ENCODE measurements at places on chromosomes 11 and 22.

GRCh38 chr11:69213964-69214363 lies 58.2 kb downstream of the SMIM38 start:
- no peak for DNase-seq
- H3K27ac ChIP-seq, result no peak overlapping the region
- H3K36me3 ChIP-seq, result no peaks in the 10 kb centered on the region
- peaks cover 9% of the 10 kb centered on the region for H3K4me1 ChIP-seq
- H3K27me3 ChIP-seq, result peaks cover 14% of the 10 kb centered on the region
- H3K4me3 ChIP-seq, result no peak overlapping the region

GRCh38 chr11:112516261-112516660 lies 255.6 kb upstream of the PLET1 start:
- peaks cover 31% of the 10 kb centered on the region for H3K4me1 ChIP-seq
- no peak overlapping the region for H3K27ac ChIP-seq
- no peaks in the 10 kb centered on the region for H3K36me3 ChIP-seq
- no peak overlapping the region for H3K4me3 ChIP-seq
- DNase-seq, result no peak

DNA sequence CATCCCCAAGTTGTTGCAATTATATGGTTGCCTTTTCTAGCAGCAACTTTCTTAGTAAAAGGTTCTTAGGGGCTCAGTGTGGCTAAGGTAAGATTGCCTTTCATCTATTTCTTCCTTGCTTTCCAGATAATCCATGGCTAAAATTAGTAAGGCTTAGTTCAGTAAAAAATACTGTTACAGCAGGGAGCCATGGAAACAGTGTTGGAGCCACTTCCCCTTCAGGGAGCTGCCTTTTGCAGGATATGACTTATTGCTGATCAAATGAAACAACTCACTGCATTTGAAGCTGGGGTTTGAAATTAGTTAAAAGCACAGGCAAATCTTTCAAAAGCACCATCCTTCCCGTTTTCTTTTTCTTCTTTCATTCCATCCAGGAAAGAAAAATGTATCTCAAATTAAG lies 184.3 kb downstream of the C11orf87 start:
- no peak for DNase-seq
- H3K4me3 ChIP-seq, result no peak overlapping the region
- H3K27me3 ChIP-seq, result no peaks in the 10 kb centered on the region
- no peaks in the 10 kb centered on the region for H3K36me3 ChIP-seq
- H3K4me1 ChIP-seq, result no peaks in the 10 kb centered on the region

DNA sequence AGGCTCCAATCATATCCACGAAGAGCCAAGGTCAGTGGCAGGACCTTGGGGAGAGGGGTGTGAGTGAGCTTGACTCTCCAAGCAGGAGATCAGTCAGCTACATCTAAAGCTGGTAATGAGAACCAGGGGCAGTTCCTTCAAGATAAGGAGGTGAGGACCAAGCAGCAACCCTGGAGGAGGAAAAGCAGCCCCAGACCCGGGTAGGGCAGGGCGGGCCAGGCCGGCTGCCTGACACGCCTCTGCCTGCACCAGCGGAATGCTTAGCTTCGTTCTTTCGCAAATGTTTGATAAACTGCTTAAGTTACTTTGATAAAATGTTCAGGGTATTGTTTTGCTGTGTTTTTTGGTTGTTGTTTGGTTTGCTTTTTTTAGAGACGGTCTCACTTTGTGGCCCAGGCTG lies 18.7 kb upstream of the FADD start:
- no peak overlapping the region for H3K27ac ChIP-seq
- DNase-seq, result no peak
- H3K36me3 ChIP-seq, result no peaks in the 10 kb centered on the region
- peaks cover 3% of the 10 kb centered on the region for H3K27me3 ChIP-seq

- H3K27ac ChIP-seq, result no peak overlapping the region
- no peaks in the 10 kb centered on the region for H3K4me1 ChIP-seq
- H3K36me3 ChIP-seq, result no peaks in the 10 kb centered on the region
- no peak overlapping the region for H3K4me3 ChIP-seq
- no peaks in the 10 kb centered on the region for H3K27me3 ChIP-seq
- no peak for DNase-seq
Measured at GRCh38 chr11:27786331-27786730, 86.1 kb upstream of the BDNF start.

DNA sequence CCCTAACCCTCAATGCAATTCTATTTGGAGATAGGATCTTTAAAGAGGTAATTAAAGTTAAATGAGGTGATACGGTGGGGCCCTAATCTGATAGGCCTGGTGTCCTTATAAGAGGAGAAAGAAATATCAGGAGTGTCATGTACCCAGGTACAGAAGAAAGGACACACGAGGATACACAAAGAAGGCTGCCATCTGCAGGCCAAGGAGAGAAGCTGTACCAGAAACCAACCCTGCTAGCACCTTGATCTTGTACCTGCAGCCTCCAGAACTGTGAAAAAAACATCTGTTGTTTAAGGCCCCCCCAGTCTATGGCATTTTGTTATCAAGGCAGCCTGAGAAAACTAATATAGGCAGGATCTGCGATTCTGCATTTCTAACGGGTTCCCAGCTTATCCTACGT lies 44.2 kb downstream of the FBXO7 start:
- peak; percentile 16 for DNase-seq
- no peak overlapping the region for H3K4me3 ChIP-seq
- H3K4me1 ChIP-seq, result no peaks in the 10 kb centered on the region
- no peaks in the 10 kb centered on the region for H3K27me3 ChIP-seq
- no peak overlapping the region for H3K27ac ChIP-seq

DNA sequence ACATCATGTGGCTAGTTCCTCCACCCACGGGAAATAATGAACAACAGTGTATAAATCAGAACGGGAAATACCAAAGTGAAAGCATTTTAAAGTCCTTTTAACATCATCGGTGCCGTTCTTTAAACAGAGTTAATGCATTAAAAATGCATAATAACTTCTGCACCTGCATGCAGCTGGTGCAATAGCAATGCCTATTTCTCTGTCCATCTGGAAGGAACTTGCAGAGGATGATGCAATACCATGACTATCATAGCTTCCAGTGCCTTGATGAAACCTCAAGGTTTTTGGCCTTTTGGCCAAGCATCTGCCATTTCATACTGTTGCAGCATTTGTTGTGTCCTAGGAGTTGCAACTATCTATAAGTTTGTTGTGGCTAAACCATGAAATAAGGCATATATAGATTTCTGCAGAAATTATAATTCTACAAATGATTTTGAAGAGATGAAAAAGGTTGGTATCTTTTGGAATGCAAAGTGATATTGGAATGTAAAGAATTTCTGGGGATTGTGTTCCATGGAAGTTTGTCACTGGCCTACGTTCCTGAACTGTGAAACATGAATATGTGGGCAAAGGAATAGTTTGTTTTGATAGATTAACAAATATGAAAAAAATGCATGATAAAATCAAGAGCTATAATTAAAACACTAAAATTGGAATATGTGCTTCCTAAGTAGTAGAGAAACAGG lies 9.8 kb upstream of the EIF3F start:
- DNase-seq, result no peak
- H3K27me3 ChIP-seq, result peaks cover 6% of the 10 kb centered on the region
- no peaks in the 10 kb centered on the region for H3K4me1 ChIP-seq
- H3K27ac ChIP-seq, result no peak overlapping the region
- H3K4me3 ChIP-seq, result no peak overlapping the region

DNA sequence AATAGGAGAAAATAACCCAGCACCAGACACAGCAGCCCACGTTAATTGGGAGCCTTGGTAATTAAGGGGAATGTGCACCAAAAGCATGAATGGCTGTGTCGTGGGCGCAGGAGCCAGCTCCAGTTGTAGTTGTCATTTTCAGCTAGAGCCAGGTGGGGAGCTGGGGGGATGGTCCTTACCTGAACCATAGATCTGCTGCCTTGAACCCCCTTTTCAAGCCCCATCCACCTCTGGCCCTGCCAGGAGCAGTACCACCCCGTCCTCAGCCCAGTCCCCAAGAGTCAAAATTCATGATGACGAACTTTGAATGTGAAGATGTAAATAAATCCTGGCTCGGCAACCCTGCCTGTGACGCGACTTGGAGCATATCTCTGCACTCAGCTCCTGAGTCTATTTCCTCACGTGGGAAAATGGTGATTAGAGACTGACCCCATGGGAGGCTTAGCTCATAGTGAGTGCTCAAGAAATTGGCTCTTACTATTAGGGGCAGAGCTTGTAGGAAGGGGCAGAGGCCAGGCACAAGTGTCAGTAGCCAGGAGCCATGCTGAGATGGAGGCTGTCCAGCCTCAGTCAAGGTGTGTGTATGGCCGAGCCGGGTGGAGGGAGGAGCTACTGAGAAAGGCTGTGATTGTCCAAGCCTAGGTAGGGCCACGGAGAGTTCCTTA lies 794 bp upstream of the FXYD6 start:
- H3K36me3 ChIP-seq, result no peaks in the 10 kb centered on the region
- peak overlapping the region; percentile 42 for H3K4me3 ChIP-seq
- no peak overlapping the region for H3K27ac ChIP-seq
- peaks cover 46% of the 10 kb centered on the region for H3K27me3 ChIP-seq
- DNase-seq, result no peak

- no peak overlapping the region for H3K4me3 ChIP-seq
- H3K4me1 ChIP-seq, result no peaks in the 10 kb centered on the region
- H3K27me3 ChIP-seq, result no peaks in the 10 kb centered on the region
- no peak for DNase-seq
Measured at GRCh38 chr11:84232511-84232910, 946.3 kb upstream of the CCDC90B start.

- H3K27ac ChIP-seq, result no peak overlapping the region
- no peak overlapping the region for H3K4me3 ChIP-seq
Measured at GRCh38 chr22:37254867-37255233, 10.8 kb upstream of the RAC2 start.

- no peaks in the 10 kb centered on the region for H3K27me3 ChIP-seq
- no peaks in the 10 kb centered on the region for H3K4me1 ChIP-seq
- no peak for DNase-seq
- H3K36me3 ChIP-seq, result no peaks in the 10 kb centered on the region
- H3K27ac ChIP-seq, result no peak overlapping the region
Measured at GRCh38 chr22:25196326-25196725, 3.3 kb upstream of the CRYBB3 start.

GRCh38 chr11:2447253-2447950 lies 2.6 kb downstream of the KCNQ1 start:
- no peaks in the 10 kb centered on the region for H3K27me3 ChIP-seq
- no peaks in the 10 kb centered on the region for H3K36me3 ChIP-seq
- H3K27ac ChIP-seq, result peak overlapping the region; percentile 33
- peak overlapping the region; percentile 89 for H3K4me3 ChIP-seq
- peak; percentile 31 for DNase-seq

- no peaks in the 10 kb centered on the region for H3K4me1 ChIP-seq
- H3K4me3 ChIP-seq, result no peak overlapping the region
- DNase-seq, result no peak
- no peak overlapping the region for H3K27ac ChIP-seq
- H3K36me3 ChIP-seq, result peaks cover 12% of the 10 kb centered on the region
Measured at GRCh38 chr11:126190792-126191191, 20.7 kb downstream of the RPUSD4 start.

DNA sequence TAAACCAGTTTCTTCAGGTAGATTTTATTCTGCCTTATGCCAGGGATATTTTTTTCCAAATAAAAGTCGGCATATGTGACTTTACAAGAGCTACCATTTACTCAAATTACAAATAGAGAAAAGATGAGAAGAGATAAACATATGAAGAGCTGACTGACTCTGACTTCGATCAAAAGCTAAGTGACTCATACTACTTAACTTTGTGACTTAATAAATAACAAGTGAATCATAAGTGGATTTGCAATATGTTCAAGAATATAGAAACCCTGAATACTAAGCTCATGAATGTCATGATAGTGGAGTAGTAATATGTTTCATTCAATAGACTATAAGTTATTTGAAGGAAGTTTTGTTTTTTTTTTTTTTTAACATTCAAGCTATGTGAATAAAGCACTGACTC lies 130.5 kb upstream of the ANO3 start:
- no peak overlapping the region for H3K27ac ChIP-seq
- H3K27me3 ChIP-seq, result no peaks in the 10 kb centered on the region
- H3K36me3 ChIP-seq, result no peaks in the 10 kb centered on the region
- H3K4me1 ChIP-seq, result no peaks in the 10 kb centered on the region
- DNase-seq, result no peak

GRCh38 chr11:44637487-44637886 lies 72.0 kb downstream of the CD82 start:
- no peak for DNase-seq
- H3K4me3 ChIP-seq, result no peak overlapping the region
- H3K27me3 ChIP-seq, result peaks cover 4% of the 10 kb centered on the region
- no peaks in the 10 kb centered on the region for H3K36me3 ChIP-seq

GRCh38 chr11:46557684-46558151 lies 36.1 kb downstream of the AMBRA1 start:
- DNase-seq, result no peak
- no peak overlapping the region for H3K4me3 ChIP-seq
- peaks cover 68% of the 10 kb centered on the region for H3K4me1 ChIP-seq

- H3K4me1 ChIP-seq, result peaks cover 47% of the 10 kb centered on the region
- no peak overlapping the region for H3K27ac ChIP-seq
- H3K36me3 ChIP-seq, result peaks cover 12% of the 10 kb centered on the region
Measured at GRCh38 chr11:108223348-108224149, 682 bp downstream of the ATM start.

- no peaks in the 10 kb centered on the region for H3K4me1 ChIP-seq
- no peak for DNase-seq
- H3K27me3 ChIP-seq, result peaks cover 17% of the 10 kb centered on the region
Measured at GRCh38 chr22:35517769-35518530, 22.7 kb upstream of the RASD2 start.

Data from activated CD4-positive, alpha-beta memory T cell treated with anti-CD3 and anti-CD28 coated beads for 36 hours (primary cell).